ENCODE measurements at places on chromosomes 1 and 21. TPM values are rescaled to one million over a fixed set of nuclear protein-coding genes. Genes with fewer than 3 reads are reported as not detected.

DNA sequence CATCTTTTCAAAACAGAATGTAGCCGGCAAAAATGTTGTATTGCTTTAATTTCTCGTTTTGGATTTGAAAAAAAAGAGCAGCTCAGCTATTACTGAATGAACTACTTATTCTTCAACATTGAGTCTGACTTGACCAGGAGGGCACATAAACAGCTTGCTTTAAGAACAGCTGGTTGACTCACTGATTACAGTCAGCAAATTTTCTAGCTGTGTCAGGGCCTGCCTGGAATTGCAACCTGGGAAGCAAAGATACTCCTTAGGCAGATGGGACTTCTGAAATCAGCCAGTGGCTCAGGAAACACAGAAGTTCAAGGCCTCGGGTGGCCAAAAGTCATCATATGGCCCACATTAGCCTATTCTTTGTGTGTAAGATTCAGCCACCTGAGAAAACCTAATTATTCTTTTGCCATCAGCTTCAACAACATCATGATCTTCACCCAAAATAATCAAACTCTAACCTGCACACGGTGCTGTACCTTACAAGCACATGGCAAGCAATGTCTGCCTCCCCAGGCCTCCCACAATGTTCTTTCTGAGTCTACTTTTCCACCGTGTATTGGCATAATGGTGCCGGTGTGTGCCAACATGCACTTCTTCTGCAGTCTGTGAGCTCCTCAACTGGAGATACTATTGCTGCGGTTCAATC, 307.2 kb downstream of the HHIPL2 start:
- DNase-seq = no peak

- no peak for DNase-seq
These were observed 166.6 kb downstream of the DSCAM start for GRCh38 chr21:40680311-40680710.

GRCh38 chr1:90717665-90718410, 736 bp upstream of the BARHL2 start:
- no peak for DNase-seq

Gene SLC35F3
- total RNA-seq = 2.2 TPM

- no peak for DNase-seq
These were observed 12.2 kb downstream of the ZDHHC18 start for GRCh38 chr1:26838474-26839338.

GRCh38 chr1:27058966-27059669, 46.5 kb upstream of the TENT5B start:
- no peak for DNase-seq

GRCh38 chr1:10606064-10606463, 131.3 kb downstream of the PEX14 start:
- DNase-seq = peak; percentile 51

GRCh38 chr1:184379111-184379752, 7.6 kb upstream of the C1orf21 start:
- DNase-seq = no peak

- no peak for DNase-seq
These were observed at the start of gene NCF2 for GRCh38 chr1:183590244-183591191. TSS of gene NCF2 (minus strand) at chr1:183590459. CDS start at chr1:183590329, 130 bp downstream.

GRCh38 chr1:17220287-17220686, 15.4 kb downstream of the PADI1 start:
- no peak for DNase-seq
